ENCODE measurements at places on chromosomes 11 and 22.

DNA sequence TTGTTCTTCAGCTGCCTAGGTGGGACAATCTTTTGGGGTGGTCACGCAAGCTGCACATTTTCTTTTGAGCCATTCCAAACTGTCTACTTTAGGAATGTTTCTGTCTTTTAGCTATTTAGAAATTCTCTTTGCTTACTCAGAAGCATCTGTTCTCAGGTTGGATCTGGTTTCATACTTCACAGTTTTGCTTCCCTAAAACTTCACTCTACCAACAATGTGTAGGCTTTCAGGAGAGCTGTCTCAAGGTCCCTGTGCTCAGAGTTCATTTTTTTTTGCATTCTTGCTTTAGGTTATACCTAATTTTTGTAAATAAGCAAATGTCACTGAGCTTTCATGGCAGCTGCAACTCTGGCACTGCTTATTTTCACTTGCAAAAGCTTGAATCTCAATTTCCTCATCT, 36.7 kb downstream of the CCDC90B start:
- no peak for DNase-seq

GRCh38 chr11:116334596-116334995, 438.2 kb downstream of the BUD13 start:
- DNase-seq, result no peak

- DNase-seq, result peak; percentile 21
These were observed 136.0 kb downstream of the SWAP70 start for GRCh38 chr11:9799886-9800285.

- DNase-seq, result peak; percentile 79
These were observed 27.1 kb downstream of the SDHD start for GRCh38 chr11:112113539-112114457.

DNA sequence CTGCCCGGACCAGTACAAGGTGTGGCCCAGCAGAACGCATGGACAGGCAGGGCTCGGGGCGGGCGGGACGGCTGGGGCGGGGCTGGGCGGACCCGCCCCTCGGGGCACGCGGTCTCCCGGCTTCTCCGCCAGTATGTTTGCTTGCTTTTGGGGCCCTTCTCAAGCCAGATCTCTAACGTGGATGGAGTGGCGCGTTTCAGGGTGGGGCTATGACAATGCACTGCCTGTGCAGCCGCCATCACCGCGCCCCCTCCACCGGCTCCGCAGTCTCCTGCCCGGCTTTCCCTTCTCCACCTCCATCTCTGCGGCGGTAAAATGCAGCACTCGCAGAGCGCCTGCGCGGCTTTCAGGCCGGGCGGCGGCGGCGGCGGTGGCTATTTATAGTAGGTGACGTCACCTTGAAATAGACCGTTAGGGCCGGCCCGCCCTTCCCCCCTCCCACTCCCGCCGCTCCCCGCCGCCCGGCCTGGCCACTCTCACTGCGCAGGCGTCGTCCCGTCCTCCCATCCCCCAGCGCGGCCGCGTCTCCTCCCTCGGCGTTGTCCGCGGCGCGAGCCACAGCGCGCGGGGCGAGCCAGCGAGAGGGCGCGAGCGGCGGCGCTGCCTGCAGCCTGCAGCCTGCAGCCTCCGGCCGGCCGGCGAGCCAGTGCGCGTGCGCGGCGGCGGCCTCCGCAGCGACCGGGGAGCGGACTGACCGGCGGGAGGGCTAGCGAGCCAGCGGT, at the start of gene YWHAH:
Gene YWHAH, plus strand, starts transcription at position 558 of the 722 bp plus-strand sequence. CDS start 199 bp downstream, outside the sequence.
- peak; percentile 91 for DNase-seq

GRCh38 chr11:96023275-96023674, 99.4 kb upstream of the MTMR2 start:
- DNase-seq, result no peak

DNA sequence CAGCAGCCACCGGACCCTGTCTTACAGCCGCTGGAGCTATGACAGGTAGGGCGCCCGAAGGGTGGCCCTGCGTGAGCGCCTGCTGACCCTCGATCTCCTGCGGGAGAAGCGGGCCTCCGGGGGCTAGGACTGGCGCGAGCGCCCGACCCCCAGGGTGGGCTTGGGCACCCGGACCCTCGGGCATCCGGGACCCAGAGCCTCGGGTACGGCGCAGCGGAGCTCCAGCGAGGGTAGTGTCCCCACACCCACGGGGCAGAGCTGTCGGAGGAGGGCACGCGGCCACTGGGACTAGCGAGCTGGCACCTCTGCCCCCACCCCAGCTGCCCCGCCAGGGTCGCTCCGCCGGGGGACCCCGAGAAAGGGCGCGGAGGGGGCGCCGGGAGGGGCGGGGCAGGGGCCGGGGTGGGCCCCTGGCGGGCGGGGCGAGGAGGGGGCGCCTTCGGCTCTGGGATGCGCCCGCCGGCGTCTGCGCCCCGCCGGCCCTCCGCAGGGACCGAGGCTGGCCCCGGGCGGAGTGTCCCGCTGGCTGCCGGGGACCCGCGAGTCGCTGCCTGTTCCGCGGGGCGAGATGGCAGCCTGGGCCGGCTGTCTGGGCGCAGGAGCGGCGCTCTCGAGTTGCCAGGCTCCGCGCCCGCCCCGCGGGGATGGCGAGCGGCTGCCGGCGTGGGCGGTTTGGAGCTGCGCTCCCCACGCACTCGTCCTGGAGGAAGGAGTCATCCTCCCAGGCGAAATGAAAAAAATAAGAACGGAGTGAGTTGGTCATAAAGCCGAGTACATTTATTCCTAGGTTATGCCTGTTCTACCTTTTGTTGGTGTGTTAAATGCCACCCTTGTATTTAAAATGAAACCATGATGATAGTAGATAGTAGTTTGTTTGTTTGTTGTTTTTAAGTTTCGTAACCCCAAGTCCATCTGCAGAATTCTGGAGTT, 32.4 kb downstream of the EIF3F start:
- DNase-seq, result no peak

GRCh38 chr11:117520201-117520600, 192.5 kb downstream of the CEP164 start:
- DNase-seq, result no peak

DNA sequence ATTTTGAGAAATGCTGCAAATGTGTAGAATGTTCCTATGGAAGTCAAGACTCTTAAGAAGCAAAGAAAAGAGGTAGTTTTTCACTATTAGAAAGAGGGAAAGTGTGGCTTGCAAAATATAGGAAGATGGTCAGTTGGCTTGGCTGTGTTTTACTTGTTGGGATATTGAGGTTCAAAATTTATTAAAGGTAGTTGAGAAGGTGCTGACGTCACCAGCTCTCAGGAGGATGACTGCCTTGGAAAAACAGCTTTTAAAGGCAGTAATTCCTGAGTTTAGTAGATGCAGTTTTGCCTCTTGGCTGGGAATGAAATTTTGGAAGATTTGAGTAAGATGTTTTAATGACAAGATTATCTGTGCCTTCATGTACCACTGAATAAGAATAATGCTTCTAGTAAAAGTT, 336 bp downstream of the OR4D9 start:
- no peak for DNase-seq

DNA sequence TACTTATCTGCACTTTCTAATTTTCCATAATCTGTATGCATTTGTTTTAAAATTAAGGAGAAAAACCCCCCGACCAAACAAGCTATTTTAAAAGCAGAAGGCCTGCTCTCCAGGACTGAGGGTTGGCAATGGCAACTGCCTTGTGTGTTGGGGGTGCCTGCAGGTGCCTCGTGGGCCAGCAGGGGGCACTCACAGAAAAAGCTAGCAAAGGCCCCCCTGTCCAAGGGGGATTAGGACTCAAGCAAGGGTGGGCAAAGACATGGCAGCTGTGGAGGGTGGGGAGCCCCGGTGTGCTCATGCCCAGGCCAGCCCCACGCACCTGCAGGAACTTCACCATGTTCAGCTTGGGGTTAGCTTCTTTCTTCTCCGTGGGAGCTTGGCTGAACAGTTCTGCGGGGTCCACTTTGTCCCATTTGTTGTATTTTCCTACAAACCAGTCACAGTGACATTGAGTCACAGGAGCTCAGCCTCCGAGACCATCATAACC, 10.3 kb downstream of the TOP3B start:
- peak; percentile 10 for DNase-seq

DNA sequence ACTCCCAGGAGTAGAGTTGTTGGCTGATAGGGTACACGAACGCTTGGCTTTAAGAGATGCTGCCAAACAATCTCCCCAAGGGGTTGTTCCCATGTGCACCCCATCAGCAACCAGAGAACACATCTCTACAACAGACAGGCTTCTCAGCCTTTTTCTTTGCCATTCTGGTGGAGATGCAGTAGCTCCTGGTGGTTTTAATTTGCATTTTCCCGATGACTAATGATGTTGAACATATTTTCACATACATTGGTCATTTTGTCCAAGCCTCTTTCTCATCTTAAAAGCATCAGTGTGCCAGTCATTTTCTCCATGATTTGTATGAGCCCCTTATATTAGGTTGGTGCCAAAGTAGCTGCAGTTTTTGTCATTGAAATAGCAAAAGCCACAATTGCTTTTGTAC, 21.8 kb downstream of the DHCR7 start:
- no peak for DNase-seq

- no peak for DNase-seq
These were observed 35.7 kb downstream of the NECTIN1 start for GRCh38 chr11:119693253-119693815.

DNA sequence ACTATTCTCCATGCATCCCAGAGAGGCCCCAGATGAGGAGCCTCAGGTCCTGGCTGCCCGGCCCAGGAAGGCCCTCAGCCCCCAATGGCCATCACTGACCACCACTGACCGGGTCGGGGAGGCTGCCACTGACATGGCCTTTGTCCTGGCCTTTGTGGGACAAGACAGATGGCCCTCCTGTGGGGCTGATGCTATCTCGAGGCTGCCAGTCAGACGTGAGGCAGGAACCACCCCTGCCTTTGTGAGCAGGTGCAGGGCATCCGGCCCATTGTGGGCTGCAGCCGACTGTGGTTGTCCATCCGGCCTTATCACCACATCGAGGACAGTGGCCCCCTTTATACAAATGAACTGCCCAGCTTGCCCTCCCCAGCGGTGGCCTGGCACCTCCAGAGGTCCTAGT, 5.5 kb downstream of the GP1BB start:
- DNase-seq, result no peak

DNA sequence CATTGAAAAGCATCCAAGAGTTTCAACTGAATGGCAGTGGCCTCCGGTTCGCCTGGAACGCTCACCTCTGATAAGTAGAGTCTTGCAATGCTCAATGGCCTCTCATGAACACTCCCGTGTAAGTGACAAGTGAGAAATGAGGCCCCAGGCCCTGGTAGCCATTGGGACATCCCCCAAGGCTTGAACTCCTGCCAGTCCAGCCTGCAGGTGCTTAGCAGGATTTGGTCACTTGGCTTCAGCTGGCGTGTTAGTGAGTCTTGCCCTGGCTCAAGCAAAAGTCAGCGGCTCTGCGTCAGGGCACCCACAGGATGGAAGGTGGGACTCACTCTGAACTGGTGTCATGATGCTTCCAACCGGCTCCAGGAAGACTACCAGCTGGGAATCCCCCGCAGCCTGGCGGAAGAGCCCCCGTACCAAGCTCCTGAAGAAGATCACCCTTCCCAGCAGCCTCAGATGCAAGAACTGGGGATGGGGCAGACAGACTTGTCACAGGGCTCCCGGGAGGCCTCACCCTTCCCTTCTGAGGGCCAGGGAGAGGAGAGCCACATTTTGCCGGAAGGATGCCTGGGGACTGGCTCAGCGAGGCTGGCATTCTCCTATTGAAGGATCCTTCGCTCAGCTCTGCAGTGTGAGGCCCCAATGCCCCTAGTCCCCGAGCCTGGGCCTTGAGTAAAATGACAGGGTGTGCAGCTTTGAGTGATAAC, 19.3 kb downstream of the MB start:
- DNase-seq, result no peak

DNA sequence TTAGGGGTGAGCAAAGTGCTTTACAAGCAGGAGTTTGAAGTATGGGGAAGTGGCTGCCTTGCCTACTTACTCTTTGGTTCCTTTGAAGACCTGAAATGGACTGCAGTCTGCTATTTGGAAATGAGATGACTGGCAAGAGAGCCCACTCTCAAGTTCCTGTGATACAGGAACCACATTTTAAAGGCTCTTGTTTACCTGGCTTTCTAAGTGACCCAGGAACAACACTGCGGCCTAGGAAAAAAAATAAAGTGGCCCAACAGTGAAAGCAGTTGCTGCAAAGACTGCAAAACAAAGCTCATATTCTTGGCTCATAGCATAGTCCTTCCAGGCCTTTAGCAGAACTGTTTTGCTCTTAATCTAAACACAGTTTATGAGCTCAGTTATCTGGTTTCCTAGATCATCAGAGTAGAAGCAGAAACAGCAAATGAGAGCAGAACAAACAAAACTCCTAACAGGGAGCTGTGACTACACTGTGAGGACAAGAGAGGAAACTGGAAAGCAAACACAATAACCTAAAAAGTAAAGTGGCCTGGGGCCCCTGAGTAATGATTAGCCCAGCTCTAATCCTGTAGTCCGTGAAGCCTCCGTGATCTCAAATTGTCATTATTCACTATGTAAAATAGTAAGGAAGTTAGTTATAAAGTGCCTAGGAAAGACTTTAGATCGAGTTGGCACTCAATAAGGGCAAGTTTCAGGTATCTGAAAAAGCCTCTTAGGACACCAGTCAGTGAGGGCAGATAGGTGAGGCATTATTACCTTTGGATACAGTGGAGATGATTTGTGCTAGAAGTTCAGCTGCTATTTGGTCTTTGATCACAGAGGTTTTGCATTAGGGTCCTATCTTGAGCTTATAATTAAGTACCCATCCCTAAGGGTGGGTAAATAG, 11.5 kb downstream of the CCDC117 start:
- no peak for DNase-seq

- no peak for DNase-seq
These were observed 84.7 kb downstream of the CASP12 start for GRCh38 chr11:104813532-104813931.

DNA sequence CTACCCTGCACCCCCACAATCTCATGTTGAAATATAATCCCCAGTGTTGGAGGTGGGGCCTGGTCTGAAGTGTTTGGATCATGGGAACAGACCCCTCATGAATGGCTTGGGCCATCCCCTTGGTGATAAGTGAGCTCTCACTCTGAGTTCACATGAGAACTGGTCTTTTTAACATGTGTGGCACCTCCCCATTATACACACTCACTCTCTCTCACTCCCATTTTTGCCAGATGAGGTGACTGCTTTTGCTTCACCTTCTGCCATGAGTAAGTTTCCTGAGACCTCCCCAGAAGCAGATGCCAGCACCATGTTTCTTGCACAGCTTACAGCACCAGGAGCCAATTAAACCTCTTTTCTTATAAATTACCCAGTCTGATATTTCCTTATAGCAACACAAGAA, 32.1 kb upstream of the DRD2 start:
- no peak for DNase-seq

GRCh38 chr11:21631991-21632390, 560.9 kb upstream of the ANO5 start:
- no peak for DNase-seq

- no peak for DNase-seq
These were observed 38.5 kb downstream of the DNAJC24 start for GRCh38 chr11:31408201-31408600.

GRCh38 chr11:117226388-117227385, 5.2 kb downstream of the PCSK7 start:
- peak; percentile 75 for DNase-seq

GRCh38 chr11:110565357-110566336, 135.9 kb downstream of the FDX1 start:
- no peak for DNase-seq

DNA sequence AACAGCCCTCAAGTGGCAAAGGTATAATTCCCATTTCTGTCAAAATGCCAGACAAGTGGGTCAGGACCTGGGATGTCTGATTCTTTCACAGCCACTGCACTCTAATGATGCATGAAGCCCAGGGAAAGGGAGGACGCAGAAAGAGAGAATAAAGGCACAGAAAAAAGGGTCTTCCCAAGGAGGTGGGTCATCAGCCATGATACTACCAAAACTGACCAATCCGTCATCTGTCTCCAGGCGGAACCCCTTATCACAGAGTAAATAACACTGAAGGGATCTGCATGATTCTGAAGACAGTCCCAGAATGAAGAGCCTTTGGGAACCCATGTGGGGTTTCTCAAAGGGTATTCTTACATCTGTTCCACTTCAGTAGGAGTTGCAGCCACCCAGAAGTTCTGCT, 73.8 kb upstream of the OPCML start:
- DNase-seq, result no peak

Data from HCEC 1CT (cell line).